ENCODE measurements at places on chromosomes 12 and 14.

DNA sequence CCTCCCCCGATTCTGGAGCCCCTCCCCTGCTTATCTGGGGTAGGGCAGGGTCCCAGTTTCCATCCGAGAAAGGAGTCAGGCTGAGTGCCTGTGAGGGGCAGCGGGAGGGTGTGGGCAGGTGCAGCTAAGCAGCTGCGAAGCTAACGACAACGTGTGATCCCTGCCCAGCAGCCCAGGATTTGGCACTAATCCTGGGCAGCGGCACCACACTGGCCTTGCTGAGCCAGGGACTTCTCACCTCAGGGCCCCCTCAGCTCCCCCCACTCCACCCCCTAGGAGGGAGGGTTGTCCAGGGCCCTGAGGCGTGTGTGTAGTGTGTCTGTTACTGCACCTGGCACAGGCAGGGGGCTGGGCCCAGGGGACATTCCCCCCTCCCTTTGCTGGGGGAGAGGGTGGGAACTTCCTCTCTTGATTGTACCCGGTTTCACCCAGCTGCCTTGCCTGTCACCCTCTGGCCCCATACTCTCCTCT lies 1.8 kb downstream of the SMIM41 start:
- DNase-seq = peak; percentile 80

DNA sequence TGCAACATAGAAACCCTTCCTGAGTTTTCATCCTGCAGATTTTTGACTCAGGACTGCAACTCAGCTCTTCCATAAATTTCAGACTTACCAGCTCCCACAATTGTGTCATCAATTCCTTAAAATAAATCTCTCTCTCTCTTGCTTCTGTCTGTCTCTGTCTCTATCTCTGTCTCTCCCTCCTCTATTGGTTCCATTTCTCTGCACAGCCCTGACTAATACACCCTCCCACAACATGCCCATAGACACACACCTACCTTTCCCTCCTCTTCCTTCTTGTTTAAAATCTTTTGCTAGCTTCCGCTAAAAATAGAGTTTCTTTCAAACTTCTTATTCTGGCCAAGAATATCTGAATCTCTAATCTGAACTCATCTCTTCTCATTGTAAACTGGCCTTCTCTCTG lies 22.9 kb upstream of the PTHLH start:
- DNase-seq = no peak

DNA sequence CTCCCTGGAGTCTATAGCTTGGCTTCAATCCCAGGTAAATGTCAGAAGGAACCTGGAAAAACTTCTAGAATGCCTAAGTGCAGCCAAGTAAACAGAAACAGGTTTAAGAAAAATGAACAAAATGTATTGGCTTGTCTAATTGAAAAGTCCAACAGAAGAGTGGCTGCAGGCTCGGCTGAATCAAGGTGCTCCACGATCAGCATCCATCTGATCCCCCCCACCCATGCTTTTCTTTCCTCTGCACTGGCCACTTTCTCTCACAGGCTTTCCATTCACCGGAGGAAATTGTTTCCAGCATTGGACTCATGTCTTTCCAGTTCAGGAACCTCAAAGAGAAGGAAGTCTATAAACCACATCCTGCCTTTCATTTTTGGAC lies 42.0 kb upstream of the C14orf180 start:
- no peak for DNase-seq

DNA sequence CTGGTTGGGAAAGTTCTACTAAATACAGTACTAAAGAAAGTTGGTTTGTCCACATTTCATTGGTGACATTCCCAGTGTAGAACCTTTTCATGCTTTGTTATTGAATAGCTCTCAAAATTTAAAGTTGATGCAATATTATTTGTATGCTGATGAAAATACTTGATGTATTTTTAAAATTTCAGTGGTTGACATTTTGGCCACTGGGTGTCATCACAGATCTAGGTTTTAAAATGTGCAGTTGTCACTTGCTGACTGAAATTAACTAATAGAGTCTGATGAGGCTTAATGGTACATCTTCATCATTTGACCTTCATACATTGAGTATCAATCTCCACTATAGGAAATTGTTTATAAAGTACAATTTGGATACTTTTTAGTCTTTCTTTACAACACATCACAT lies 37.1 kb downstream of the CMAS start:
- no peak for DNase-seq

- DNase-seq = no peak
Measured at GRCh38 chr12:93442411-93443340, 929 bp upstream of the UBE2N start.

- no peak for DNase-seq
Measured at GRCh38 chr14:73833530-73834260, 17.9 kb upstream of the PTGR2 start.

DNA sequence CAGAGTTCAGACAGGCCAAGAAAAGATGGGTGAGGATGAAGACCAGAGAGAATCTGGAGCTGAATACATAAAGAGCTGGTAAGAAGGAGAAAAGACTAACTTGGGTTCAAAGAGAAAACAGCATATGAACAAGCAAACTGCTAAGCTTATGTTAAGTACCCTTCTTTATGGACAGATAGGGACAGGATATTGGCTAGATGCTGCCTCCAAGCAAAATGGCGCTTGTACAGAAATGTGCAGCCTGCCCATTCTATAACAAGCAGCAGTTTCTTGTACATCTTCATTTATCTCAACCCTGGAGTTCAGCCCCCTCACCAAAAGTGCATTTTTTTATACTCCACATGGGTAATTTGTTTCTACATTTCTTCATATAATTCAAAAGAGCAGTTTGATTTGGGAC lies 184.5 kb downstream of the RMST start:
- no peak for DNase-seq

- no peak for DNase-seq
Measured at GRCh38 chr14:79342942-79343341, 868.4 kb downstream of the DIO2 start.

- peak; percentile 37 for DNase-seq
Measured at GRCh38 chr14:90381999-90382451, 14.8 kb upstream of the CALM1 start.

GRCh38 chr14:104953896-104954656 lies 24.1 kb downstream of the AHNAK2 start:
- DNase-seq = no peak

GRCh38 chr12:27133022-27133590 lies 50.7 kb upstream of the C12orf71 start:
- DNase-seq = no peak

DNA sequence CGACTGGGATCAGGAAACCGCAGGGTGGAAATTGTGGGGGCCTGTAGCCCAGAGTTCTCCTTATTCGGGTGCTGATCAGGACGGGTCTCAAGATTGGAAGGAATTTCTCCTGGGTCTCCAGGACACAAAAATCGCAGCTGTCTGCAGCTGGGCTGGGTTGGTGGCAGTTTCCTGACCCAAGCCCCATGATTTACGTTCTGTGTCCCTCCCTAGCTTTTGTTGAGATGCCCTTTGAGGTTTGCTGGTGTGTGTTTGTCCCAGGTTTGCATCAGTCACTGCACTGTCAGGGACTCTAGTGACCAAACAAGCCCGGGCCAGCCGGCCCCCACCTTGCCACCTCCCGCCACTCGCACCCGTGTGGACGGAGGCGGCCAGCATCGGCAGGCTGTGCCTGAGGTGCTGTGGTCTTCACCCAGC lies 89.5 kb downstream of the FBXL14 start:
- DNase-seq = no peak

DNA sequence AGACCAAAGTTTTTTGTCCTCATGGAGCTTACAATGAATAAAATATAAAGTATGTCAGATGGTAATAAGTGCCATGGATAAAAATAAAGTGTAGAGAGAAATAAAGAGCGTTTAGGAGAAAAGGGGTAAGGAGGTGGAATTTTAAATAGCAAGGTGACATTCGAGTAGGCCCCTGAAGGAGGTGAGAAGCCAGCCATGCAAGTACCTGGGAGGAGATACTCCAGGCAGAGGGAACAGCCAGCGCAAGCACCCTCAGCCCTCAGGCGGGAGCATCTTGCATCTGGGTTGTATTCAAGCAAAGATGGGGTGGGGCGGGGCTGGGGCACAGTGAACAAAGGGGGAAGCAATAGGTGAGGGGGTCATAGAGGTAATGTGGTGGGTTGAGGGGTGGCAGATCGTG lies 4.3 kb downstream of the TBC1D30 start:
- DNase-seq = no peak

DNA sequence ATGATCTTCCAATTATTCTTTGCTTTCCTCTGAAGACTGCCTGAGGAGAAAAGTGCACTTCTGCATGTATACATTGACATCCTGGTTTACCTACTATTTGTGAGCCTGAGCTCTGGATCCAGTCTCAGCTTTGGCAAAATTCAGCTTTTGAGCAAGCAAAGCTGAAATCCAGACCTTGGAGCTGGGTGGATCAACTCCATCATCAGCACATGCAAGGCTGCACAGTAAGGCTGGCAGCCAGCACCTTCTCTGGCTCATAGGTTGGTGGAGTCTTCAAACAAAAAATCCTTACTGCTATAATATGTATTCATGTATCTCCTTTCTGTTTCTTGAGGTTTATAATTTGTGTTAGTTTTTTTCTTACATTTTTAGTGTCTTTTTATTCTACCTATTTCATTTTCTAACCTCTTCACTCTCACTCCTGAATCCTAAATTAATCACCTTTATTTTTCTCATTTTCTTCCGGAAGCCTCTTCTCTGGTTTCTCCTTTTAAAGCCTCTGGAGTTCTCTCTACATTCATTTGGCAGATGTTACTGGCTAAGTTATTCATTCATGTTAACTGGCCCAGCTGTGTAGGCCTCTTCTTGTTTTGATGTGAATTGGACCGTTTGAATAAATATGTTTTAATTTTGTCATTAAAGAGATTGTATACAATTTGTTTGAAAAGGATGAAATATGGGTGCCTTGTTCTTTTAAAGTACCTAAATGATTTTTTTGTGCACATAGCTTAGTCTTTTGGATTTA lies 224.8 kb downstream of the DACT1 start:
- no peak for DNase-seq

GRCh38 chr14:95536036-95536593 lies 1.3 kb downstream of the GLRX5 start:
- DNase-seq = no peak

DNA sequence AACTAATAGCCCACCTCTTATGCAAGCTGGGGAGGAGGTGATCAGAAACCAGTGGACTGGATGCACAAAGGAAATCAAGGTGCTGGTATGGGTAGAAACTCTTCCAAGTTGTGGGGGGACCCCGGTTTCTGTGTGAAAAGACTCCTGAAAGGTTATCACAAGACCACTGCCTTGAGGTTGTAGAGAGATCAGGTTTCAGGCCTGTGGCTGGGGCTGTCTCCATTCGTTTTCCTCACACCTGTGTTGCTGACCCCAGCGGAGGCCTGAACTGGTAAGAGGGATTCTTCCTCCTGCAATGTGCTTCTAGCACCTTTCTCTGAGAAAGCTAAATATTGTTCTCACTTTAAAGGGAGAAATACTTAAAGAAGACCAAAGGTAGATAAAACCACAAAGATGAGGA lies 9.3 kb upstream of the OR4K5 start:
- no peak for DNase-seq

DNA sequence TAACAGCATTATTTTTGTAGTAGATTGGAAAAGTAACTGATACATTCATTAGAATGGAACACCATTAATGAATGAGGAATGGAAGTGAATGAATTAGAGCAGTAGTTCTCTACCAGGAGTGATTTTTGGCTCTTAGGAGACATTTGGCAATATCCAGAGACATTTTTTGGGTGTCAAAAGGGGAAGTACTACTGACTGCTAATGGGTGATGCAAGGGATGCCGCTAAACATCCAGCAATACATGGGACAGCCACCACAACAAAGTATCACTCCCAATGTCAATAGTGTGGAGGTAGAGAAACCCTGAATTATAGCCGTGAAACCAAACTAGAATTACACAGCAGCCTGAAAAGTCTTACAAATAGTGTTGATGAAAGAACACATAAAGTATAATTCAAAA lies 1.5 kb downstream of the CHURC1 start:
- DNase-seq = no peak

GRCh38 chr12:10362828-10363657 lies 26.8 kb downstream of the KLRK1 start:
- DNase-seq = no peak

- no peak for DNase-seq
Measured at GRCh38 chr12:122921917-122922316, 26.0 kb upstream of the VPS37B start.

- DNase-seq = no peak
Measured at GRCh38 chr12:6868211-6869048, 1.1 kb downstream of the TPI1 start.

DNA sequence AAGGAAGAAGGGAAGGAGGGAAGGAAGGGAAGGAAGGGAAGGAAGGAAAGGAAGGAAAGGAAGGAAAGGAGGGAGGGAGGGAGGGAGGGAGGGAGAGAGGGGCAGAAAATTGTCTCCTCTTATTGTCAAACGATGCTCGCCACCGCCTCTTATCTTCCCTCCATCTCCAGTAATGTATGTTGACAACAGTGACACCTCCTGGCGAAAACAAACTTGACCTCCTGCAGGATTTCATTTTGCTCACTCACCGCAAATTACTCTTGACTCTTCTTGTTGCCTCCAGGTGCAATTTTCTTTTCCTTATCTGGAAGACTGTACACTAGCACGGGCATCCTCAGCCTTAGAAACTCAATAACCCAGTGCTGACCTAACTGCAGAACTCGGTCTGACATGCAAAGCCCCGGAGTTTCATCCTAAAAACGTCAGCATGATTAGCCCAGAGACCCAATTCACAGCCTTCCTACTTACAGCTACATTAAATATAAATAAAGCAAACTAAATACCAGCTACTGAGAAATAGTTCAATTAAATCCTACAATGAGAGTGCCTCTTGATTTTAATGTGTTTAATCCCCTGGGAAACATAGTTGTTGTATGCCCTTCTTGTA lies 512.4 kb upstream of the TMPO start:
- no peak for DNase-seq

- no peak for DNase-seq
Measured at GRCh38 chr14:98513558-98513957, 758.4 kb downstream of the BCL11B start.

DNA sequence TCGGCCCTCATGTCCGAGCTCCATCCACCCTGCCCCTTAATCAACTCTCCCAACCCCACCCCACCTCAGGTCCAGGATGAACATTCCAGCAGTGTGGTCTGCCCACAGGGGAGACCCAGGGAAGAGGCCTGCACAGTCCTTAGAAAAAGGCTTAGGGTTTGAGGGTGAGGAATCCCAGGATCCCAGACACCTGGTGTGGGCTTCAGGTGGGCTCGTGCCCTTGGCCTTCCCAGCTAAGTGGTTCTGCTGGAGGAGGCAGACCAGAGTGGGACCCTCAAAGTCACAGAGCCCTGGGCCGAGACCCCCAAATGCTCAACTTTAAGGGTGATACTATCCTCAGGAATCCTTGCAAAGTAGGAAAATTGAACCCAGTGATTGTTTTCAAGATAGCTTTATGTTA lies 25.4 kb upstream of the PPP2R5C start:
- no peak for DNase-seq

DNA sequence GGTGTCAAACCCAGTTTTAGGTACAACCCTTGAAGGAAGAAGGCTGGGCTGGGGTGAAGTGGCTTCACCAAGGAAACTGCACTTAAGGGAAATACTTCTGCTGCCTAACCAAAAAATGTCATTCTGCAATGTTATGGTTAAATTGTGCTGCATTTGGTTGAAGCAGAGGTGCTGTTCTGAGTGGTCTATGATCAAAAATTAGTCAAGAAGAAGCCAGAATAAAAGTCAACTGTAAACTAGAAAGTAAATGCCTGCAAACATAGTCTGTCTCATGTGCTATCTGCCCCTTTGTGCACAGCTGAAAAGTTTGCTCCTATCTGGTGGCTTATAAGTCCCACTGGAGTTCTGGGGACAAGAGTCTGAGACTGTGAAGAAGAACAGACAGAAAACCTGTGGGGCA lies 158.8 kb downstream of the C12orf42 start:
- DNase-seq = no peak

GRCh38 chr12:34598352-34598827 lies 576.1 kb downstream of the ALG10 start:
- no peak for DNase-seq
